ENCODE measurements at places on chromosomes 4 and X.

DNA sequence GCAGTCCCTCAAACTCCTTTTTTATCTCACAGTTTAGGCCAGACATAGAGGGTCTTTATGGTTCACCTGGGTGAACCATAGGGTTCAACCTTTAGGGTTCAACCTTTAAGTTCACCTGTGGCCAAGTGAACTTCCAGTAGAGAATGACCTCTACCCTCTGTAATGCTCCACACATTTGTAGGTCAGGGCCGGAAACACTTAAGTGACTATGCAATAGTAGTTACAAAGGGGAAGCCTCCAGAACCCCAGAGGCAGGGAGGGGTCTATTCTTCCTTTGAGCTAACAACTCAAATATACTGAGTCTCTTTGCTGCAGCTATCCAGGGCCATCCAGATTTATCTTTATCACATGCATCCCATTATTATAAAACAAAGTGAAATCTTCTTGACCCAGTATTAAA is 100.0 kb downstream of the LARP1B start:
- DNase-seq, result no peak

DNA sequence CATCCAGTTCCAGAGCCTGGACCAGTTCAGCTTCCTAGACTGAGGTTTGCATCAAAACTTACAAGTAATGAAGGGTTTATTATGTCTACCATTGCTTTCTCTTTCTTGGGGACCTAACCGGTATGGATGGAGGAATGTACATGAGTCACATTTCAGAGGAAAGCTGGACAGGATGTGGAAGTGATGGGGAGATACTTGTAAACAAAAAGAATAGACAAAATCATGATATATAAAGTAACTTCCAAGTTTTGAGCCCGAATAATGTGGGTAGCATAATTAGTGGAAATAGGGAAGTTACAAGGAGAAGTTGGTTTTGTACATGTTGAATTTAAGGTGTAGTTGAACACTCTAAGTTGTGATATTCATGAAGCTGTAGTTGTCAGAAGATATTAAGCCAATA is 15.0 kb downstream of the FNIP2 start:
- no peak for DNase-seq

- peak; percentile 91 for DNase-seq
Observed at GRCh38 chr4:41178372-41179370, 35.7 kb downstream of the APBB2 start.

DNA sequence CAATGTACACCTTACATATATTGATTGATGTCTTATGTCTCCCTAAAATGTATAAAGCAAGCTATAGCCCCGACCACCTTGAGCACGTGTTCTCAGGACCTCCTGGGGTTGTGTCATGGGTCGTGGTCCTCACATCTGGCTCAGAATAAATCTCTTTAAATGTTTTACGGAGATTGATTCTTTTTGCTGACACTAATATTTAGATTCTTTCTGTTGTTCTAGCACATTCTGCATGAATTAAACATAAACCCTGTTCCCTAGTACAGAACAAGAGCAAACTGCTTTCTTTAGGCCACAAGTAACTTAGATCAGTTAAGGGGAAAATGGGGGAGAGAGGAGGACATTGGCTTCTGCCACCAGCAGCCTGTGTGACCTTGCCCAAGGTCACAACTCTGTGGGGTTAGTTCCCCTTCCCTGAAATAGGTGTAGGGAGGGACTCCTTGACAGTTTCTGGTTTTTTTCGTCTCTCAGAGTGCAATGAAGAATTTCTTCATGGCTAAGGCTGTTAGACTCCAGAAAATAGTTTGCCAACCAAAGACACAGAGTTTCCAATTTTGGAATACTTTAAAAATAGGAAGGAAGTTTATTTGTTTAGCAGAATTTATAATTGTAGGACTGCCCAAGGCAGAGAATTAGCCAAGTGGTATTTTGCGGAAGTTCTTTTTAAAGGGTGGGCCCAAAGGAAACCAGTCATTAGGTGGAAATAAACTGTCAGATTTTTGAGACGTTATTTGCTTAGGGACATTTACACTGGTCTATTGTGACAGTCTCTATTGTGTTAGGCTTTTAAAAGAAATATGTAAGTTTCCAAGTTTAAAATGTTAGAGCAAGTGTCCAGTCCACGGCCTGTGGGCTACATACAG is 29.4 kb downstream of the PTTG2 start:
- DNase-seq, result no peak

GRCh38 chr4:11632025-11632424 is 203.3 kb upstream of the HS3ST1 start:
- DNase-seq, result no peak

DNA sequence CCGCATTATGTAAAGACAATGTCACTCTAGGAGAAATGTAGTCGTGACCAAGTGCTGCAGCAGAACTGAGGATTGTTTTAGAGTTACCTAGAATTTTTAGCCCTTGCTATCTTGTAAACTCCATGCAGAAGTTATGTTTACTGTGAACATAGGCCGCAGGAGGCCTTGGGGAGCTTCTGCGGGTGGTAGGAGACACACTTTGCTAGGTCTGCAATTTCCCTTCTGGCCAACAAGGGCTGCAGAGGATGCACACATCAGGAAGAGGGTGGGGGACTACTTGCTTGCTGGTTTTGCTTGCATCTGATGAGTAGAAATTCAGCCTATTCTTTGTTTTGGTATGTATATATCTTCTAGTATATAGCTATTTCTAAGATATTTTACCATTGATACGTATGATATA is 23.1 kb downstream of the BANK1 start:
- DNase-seq, result no peak

DNA sequence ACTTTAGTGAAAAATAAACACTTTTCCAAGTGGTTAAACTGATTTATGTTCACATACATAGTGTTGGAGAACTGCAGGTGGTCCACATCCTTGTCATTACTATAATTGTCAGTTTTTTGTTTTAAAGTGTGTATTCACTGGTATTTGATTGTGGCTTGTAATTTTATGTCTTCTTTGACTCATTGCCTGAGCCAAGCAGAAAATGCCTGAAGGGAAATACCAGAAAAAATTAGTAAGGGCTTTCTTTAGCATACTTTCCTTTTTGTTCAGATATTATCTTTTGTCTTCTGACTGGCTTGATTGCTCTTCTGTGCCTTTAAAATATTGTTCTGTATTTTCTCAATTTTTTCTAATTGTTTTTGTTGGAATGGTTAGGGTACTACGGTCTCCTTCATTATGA is 981.3 kb downstream of the C4orf33 start:
- peak; percentile 5 for DNase-seq

- DNase-seq, result no peak
Observed at GRCh38 chrX:121160987-121161386, 113.6 kb downstream of the GLUD2 start.

DNA sequence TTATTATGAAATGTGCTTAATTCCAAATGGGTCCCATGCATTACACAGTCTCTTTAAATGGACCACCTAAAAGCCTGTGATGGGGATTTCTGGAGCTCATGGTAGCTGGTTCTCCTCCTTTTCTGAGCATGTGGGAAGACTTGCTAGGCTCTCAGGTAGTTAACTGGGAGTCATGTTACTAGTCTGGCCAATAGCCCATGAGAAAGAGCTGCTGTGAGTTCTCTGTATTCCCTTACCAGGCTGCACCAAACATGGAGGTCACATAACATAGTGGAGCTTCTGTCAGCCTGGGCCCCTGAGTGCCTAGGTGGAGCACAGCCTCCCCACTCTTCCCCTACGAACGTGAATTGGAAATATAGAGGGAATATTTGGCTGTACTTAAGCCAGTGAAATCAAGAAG is 198.4 kb downstream of the MAML3 start:
- no peak for DNase-seq

GRCh38 chr4:14023036-14023435 is 395.5 kb upstream of the BOD1L1 start:
- peak; percentile 20 for DNase-seq

Measured in stromal cell of bone marrow (primary cell).